CMK (cell line): ENCODE measurements at places on chromosomes 1 and 21.

DNA sequence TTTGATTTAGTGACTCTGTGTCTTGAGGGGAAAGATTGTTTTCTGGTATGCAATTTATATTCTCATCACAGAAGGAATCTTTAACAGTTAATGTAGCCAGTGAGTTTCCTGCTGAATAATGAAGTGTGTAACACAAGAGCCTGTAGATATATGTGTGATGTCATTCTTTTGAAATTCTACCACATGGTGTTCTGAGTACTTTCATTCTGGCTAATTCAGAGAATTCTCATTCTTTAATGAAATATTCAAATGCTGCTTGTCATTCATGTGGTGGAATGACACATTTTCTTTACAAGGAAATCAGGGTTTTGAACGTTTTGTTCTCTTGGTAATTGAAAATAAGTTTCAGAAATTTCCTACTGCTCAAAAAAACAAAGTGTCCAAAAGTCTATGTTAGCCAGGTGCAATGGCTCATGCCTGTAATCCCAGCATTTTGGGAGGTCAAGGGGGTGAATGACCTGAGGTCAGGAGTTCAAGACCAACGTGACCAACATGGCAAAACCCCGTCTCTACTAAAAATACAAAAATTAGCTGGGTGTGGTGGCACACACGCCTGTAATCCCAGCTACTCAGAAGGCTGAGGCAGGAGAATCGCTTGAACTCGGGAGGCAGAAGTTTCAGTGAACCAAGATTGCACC lies 79.6 kb downstream of the MAP3K21 start:
- no peak for DNase-seq

- no peak for DNase-seq
These were observed 111.9 kb upstream of the SLC44A3 start for GRCh38 chr1:94708299-94708685.

DNA sequence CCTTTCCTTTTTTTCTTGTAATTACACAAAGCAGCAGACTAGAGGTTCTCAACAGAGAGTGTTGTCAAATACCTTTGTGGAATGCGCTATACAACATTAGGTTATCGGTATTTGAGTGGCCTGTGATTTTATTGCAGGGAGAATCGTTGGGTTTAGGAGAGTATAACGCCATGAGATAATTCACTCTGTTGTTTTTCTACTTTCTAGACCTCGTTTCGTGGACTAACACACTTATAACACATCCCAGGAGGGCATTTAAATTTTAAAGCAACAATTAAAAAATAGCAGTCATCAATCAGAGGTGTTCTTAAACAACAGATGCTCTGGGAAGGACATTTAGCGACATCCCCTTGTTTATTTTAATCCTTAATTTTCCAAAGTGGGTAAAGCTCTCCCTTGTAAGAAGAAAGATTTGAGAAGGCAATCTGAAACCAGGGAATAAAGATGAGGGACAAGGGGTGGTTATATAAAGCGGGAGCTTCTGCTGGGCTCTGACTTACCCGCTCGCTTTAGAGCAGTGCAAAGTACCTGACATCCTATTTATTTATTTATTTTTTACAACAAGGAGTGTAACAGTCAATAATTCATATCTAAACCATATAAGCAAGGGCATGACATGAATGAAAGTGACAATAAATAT lies 4.9 kb downstream of the PBX1 start:
- no peak for DNase-seq

DNA sequence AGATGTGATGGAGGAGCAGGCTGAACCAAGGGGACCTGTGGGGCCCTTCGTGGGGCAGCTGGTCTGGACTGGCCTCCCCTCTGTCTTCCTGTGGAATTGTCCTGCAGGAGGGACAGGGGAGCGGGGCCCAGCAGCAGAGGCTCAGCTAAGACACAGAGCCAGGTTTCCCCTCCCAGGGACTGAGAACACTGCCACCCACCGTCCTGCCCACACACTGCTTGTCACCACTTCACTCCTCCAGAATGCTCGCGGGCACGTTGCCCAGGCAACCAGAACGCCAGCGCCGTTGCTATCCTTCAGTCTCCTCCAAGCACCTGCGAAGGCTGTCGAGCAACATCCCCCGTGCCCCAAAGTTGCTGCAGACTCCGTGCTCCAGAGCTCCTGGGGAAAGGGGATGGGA lies 46.4 kb downstream of the AJAP1 start:
- no peak for DNase-seq

DNA sequence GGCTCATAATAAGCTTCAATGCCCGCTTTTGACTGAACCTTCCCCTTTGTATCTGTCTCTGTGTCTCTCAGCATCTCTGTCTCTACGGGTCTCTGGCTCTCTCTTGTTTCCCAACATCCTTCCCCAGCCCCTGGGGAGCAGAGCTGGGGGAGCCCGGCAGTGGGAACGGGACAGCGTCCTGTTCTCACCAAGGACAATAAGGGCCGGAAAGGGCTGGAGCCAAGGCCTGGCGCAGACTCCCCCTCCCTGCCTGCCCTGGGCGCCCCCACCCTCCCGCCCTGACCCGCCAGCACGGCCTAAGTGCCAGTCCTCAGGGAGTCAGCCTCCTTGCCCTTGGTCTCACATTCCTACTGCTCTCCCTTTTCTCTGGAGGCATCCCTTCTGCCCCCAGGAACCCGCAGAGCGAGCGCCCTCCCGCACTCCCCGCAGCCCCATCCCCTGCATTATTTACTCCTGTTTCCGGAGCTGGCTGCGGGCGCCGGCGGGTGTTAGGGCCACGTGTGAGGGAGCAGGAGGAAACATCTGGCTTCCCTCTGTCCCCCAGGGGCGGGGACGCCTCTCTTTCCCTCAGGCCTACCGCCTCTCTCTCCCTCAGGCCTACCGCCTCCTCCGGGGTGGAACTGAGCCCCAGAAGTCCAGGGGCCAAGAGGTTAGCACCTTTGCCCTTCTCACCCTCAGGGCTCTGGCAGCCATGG lies 6.5 kb downstream of the KRTCAP2 start:
- DNase-seq, result peak; percentile 63

GRCh38 chr1:147560765-147561471 lies 19.6 kb downstream of the BCL9 start:
- DNase-seq, result no peak

GRCh38 chr21:31413698-31414097 lies 69.6 kb upstream of the TIAM1 start:
- DNase-seq, result no peak

GRCh38 chr1:43772978-43773377 lies 65.6 kb downstream of the ST3GAL3 start:
- DNase-seq, result no peak

DNA sequence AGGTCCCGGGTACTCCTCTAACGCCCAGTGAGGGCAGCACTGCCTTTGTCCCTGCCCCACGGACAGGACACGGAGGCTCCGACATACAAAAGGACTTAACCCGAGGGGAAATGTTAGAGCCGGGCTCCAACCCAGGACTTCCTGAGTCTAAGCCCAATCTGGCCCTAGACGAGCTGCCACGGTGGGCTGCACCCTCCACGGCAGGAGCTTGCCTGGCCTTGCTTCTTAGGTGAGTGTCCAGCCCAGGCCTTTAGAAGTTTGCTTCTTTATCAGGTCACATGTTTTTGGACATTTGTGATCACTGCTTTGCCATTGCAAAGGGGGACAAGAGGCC lies 11.0 kb upstream of the TMEM200B start:
- DNase-seq, result no peak

DNA sequence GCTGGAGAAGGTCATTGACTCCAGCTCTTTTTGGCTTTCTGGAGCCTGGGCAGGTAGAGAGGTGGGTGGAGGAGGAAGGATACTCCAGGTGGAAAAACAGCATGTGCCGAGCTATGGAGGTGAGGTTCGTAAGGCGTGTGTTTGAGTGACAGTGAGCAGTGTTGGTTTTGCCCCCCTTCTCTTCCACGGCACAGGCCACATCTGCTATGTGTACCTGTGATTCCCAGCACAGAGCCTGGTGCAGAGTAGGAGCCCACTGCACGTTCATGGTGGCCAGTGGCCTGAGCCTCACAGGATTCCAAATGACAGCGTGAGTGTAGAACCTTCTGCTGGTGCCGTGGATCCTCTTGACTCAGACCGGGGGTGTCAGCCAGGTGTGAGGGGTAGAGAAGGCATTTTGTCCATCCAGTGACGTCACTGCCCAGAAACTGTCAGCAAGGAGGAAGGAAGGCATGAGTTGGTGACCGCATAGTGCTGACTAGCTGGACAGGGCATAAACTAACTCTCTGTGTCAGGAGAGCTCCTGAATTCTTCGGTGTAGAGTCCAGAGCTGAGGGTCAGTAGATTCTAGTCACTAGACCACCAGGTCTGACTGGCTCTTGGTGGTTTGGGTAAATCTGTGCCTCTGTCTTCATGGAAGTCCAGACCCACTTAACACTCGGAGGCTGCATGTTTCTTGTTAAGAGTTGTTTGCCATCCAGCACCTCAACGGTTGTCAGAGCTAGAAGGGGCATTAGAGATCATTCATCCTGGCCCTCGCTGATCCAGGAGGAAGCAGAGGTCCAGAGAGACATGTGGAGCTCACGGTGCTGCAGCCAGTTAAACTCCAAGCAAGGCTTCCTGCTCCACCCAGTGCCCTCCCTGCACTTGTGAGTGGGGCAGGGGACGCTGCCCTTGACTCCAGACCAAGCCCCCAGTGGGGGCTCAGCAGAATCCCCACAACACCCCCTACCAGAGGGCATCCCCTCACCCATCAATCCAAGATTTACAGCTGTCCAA lies 3.8 kb downstream of the QSOX1 start:
- DNase-seq, result no peak

- no peak for DNase-seq
These were observed 117.7 kb downstream of the ERG start for GRCh38 chr21:38380481-38381137.

DNA sequence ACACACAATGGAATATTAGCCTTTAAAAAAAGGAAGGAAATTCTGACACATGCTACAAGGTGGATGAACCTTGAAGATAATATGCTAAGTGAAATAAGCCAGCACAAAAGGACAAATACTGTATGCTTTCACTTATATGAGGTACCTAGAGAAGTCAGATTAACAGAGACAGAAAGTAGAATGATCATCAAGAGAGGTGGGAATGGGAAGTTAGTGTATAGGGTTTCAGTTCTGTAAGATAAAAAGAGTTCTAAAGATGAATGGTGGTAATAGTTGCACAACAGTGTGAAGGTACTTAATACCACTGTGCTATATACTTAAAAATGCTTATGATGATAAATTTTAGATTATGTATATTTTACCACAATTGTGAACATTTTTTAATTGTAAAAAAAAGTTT lies 7.2 kb downstream of the RPAP2 start:
- no peak for DNase-seq

DNA sequence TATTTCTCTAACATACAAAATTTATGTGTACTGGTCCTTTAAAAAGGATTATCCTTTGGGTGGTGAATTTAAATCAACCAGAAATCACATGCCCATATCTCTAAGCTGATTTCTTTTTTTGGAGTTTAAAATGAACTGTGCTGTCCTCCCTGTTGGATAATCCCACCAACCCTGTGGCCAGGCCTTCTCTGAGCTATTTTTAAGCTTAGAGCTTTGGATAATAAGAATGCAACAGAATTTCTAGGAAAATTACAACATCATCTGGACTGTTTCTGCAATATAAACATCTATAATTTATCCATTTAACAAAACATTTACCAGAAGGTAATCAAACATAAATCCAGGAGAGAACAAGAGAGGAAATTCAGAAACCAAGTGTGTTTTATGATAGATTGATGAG lies 88.3 kb downstream of the LRRC40 start:
- no peak for DNase-seq
